CD4-positive, CD25-positive, alpha-beta regulatory T cell (primary cell): ENCODE measurements at places on chromosomes 7 and 10.

DNA sequence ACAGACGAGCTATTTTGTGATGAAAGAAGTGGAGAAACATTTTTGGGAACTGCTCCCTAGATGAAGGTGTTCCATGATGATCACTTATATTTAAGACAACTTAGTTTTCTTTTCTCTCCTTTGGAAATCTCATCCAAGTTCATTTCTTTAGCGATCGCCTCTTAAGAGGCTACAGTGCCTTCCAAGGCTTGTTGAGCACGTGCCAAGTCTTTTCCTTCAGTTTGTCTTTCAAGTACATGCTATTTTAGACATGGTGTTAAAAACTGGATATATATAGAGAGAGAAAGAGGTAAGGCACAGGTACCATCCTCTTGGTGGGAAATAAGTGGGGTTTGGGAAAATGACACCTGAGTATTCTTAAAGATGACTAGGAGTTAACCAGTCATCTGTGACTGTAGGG is 2.7 kb downstream of the ADK start:
- no peak for DNase-seq

DNA sequence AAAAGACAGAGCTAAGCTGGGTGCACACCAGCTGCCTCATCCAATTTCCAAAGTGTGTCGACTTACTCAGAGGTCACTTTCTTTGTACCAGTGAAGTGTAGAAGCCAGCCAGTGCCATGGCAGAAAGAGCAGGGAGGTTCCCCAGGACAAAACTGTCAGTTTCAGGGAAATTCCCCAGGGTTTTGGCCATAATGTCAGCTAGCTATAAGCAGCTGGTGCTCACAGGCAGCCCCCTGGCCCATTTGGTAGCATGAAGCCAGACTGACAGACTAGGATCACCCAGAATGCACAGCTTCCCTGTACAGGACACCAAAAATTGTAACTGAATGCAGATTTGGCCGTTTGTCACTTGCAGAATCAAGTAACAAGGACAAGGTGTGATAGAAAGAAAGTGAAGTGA is 28.6 kb downstream of the MRPL32 start:
- no peak for DNase-seq

DNA sequence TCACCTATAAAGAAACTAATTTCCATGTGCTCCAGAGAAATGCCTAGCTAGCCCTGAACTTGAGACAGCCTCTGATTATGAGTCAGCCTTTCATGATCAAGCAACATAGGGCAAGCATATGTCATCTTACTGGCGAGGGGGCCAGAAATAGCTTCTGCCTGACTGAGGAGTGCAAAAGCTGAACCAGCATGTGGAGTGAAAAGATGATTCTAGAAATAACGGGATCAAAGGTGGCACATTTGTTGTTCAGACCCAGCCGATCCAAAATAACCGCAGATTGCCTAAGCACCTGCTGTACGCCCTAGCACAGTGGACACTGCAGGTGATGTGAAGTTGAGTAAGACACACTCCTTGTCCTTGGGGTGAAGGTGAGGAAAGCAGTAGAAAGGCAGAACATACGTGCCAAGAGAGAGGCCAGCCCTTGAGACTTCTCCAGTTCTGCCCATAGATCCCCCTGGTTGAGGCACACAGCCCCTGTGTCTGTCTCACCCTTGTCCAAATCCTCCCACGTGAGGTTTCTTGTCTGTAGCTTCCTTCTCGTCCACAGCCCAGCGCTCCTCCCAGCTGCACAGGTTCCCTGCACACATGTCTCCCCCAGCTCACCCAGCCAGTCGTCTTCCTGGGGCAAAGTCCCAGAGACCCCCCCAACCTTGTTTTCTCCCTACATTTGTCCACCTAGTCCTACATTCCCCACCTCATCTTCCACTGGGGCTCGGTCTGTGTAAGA is 2.8 kb upstream of the BCL7B start:
- no peak for DNase-seq

DNA sequence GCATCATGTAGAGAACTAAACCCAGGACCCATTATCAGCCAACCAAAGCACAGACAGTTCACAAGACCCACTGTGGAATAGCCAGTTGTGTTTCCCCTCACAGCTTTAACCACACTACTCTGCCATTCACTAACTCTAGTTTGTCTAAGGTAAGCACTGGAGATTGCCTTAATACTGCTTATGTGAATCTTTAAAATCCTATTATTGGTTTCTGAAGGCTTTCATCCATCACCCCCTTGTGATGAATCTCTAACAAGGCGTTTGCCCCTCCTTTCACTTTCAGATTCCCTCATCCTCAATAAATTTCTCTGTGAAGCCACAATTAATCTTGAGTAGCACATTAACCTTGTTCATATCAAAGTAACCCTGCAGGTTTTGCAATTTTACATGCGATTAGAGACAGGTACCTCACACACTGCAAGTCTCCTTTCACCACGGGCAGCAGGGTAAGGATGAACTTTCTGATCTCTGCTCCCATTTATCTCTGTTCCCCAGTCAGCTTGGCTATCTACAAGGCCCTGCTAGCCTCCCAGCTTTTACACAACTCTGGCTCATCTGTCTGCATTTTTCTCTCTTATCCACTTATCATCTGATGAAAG is 785.6 kb downstream of the REEP3 start:
- no peak for DNase-seq

DNA sequence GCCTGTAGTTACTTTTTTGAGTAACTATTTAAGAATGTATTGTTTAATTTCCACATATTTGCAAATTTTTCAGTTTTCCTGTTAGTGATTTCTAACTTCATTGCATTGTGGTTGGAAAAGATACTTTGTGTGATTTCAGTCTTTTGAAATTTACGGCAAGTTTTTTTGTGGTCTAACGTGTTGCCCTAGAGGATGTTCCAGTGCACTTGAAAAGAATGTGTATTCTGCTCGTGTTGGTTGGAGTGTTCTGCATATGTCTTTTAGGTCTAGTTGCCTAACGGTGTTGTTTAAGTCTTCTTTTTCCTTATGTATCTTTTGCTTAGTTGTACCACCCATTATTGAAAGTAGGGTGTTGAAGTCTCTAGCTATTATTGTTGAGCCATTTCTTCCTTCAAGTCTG is 59.7 kb downstream of the LCOR start:
- DNase-seq: no peak

GRCh38 chr10:97974526-97975525 is 55.6 kb downstream of the CRTAC1 start:
- DNase-seq: no peak

DNA sequence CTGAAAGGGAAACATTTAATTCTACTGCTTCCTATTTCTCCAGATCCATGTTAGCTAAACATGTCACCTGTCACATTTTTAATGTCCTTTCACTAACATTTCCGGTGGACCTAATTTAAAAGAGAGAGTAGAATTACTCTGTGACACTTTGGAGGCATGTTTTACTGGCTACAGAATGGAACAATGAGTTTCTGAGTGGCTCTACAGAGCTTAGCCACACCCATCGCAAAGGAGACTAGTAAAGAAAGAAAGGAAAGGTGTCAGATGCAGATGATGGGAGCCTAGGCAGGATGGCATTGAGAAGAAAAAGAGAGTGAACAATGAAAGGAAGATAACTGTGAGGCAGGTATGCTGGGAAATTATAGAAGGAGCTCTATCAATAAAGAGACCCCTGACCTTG is 35.9 kb downstream of the NDUFB2 start:
- no peak for DNase-seq

GRCh38 chr10:104989880-104990279 is 348.8 kb downstream of the SORCS3 start:
- no peak for DNase-seq

DNA sequence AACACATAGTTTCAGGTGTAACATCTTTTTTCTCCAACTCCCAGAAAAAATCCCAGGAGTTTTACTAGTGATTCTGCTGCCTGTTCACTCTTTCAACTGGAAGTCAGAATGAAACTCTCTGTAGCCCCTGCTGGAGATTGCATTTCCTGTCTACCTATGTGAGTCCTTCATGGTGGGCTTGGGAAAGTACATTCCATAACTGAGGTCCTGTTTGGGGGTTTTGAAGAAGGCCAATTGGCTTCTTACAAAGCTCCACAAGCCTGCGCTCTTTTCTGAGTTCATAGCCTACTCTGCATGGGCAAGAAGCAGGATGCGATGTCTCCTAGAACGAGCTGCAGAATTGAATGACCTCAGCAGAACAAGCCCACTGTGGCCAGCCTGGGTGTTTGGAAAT is 86.7 kb downstream of the LYZL2 start:
- DNase-seq: no peak

GRCh38 chr7:54394834-54395233 is 147.3 kb upstream of the VSTM2A start:
- DNase-seq: no peak

DNA sequence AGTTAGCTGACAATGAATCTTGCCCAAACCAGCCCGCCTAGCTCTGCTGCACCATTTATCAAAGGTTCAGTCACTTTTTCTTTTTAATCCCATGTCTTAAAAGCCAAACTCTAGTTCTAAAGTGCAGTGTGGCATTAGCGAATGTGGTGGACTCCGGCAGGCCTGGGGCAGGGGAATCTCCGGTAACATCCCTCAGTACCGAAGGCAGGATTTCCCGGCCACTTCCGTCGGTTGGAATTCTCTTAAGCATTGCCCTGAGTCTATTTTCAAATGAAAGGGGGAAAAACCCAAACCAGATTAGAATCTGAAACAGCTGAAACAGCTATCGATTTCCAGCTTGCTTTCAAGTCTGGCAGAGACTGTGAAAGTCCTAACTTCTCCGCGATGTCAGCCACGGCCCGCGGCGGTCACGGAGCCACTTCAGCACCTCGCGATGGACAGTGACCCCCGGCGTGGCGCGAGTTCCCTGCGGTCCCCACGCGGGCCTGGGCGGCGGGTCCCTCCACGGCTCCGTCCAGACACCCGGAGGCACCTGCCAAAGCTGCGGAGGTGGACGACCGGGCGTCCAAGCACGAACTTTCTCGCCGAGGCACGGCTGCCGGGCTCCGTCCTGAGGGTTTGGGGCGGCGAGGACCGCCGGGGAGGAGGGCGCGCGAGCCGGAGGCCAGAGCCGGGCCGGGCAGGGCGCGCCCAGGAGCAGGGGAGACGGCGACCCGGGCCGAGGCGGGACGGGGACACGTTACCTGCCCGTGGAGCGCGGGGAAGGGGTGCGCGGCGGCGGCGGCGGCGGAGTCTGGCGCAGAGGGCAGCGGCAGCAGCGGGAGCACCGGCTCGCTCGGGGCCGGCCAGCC is 745 bp downstream of the TCERG1L start:
- DNase-seq: no peak

- no peak for DNase-seq
These were observed 47.1 kb downstream of the VSTM4 start for GRCh38 chr10:49068209-49068608.

DNA sequence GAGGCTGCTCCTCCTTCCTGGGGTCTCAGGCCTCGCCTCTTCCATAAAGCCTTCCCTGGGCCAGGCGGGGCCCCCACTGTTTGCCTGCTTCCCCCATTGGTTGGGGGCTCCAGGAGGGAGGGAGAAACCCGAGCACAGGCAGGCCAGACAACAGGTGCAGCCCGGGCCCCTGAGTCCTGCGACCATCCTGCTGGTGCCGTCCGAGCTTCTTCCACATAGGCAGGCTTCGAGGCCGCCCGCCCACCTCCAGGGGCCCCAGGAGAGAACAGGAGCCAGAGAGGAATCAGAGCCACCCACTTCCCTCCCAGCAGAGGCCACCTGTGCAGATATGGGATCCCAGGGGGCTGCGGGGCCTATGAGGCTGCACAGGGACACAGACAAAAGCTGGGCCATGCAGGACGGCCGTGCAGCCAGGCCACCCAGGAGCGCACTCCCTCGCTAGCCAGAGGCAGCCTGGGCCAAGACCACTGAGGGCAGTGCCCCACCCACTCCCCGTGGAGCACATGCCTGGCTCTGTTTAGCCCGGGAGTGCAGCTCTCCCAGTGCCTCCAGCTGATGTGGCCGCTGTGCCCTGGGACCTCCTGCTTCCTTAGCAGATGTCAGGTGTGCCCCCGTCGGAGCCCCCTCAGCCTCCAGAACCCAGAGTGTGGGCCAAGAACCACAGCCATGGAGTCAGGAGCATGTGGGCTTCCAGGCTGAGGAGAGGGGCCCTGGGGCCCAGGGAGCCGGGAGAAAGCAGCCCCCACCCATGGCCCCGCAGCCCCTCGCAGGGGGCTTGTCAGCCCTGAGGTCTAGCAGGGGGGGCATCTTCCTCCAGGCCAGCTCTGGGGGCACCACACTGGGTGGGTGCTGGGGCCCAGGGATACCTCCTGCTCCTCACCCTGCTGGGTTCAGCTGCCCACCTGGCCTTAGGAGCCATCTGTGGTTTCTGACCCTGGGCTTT is 59.9 kb upstream of the INPP5A start:
- DNase-seq: no peak

- DNase-seq: no peak
These were observed 14.2 kb downstream of the ZKSCAN1 start for GRCh38 chr7:100029596-100029995.

DNA sequence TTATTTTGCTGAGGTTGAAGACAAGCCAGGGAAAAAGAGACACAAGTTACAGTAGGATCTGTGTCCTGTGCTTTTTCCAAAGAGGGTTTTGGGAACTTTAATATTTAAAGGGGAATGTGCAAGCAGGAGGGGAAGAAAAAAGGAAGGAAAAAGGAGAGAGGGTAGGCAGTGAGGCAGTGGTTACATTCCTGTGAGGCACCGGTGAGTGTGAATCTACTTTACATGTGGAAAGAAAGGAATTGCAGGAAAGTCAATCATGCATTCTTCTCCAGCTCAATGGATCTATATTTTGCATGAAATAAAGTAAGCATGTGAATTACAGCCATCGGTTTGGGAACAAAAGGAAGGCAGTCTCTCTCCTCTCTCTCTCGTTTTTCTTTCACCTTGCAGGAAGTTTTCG is 12.6 kb upstream of the DYNC2I1 start:
- DNase-seq: no peak

DNA sequence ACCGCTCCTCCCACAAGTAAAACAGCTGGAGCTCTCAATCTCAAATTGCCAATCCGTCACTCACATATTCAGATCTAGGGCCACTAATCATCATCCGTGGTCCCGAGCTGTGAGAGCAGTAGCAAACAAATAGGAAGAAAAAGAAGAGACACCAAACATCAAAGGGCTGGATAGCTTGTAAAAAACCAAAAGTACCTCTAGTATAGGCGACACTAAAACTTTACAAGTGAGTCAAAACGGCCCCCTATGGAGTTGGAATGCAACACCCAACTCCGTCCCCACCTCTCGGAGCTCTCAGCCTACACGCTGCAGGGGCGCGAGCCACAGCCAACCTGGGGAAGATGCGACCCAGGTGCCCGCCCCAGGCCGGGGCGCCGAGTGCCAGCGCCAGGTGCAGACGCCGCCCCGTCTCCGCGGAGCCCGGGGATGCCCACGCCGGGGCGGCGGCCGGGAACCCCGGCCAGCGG is 581 bp downstream of the FAM3C start:
- peak; percentile 54 for DNase-seq

DNA sequence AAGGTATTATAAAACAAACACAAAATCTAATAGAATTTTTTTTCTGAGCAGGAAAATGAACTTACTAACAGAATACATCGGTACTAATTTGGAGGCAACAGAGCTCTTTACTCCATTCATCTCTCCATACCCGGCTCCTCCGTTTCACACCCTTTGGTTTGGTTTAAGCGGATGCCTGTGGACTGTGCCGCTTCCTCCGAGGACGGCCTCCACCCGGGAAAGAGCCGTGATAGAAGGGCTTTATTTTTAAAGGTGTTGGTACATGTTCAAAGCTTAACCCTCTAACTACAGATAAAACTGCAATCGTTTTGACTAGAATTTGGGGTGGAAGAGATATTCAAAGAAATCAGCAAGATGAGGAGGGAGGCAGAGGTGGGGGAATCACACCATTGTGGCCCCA is 1.9 kb downstream of the VIPR2 start:
- no peak for DNase-seq

- DNase-seq: no peak
These were observed 241.6 kb downstream of the SNX10 start for GRCh38 chr7:26533217-26533616.

GRCh38 chr7:95662987-95663386 is 66.7 kb upstream of the PDK4 start:
- DNase-seq: no peak
